ENCODE measurements at places on chromosomes 7 and 10.

DNA sequence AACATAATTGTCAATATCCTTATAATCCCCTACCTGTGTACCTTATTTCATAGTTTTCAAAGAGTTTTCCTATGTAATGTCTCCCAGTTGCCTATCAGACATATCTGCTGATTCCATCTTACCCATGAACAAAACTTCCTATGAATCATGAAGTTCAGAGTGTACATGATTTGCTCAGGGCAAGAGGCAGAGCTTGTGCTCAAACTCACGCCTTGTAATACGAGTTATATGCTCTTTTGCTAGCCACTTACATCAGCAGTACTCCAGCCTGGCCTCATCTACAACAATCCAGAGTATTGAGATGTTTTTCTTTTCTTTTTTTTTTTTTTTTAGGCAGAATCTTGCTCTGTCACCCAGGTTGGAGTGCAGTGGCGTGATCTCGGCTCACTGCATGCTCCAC, 11.8 kb downstream of the PKD2L1 start:
- no peak for DNase-seq

DNA sequence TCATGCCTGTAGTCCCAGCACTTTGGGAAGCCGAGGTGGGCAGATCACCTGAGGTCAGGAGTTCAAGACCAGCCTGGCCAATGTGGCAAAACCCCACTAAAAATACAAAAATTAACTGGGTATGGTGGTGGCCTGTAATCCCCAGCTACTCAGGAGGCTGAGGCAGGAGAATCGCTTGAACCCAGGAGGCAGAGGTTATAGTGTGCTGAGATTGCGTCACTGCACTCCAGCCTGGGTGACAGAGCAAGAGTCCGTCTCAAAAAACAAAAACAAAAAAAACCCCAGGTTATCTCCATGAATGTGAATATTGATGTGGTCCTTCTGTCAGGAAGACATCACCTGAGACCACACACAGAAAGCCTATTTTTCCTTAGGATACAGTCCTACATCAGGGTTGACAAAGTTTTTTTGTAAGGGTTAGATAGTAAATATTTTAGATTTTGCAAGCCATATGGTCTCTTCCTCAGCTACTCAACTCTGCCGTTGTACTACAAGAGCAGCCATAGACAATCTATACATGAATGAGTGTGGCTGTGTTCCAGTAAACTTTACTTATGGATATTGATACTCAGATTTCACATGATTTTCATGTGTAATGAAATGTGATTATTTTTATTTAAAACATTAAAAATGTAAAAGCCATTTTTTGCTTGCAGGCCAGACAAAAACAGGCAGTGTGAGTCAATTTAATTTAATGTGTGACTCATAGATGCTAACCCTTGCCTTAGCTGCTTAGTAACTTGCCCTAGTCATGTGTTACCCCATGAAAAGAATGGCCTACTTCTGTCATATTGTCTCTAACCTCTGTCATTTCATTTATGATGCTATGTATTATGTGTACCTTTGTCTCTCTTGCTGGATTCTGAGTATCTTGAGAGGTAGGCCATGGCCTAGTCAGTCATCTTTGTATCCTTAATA, 78.1 kb downstream of the TPST1 start:
- DNase-seq = no peak

DNA sequence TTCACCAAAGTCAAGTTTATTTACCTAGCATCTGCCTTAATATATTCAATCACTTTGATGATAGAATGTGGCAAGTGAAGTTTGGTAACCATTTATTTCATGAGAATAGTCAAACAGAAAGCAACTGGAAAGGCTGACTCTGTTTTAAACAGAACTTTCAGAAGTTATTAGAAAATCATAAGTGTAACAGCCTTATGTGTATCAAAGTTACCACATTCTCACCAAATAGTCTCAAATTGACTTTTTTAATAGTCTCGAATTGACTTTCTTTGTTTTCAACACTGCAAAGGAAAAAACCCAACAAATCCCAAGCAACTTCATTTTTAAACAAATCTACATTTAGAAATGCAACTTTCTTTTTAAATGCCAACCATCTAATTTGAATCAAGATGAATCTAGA, 29.5 kb downstream of the NAMPT start:
- no peak for DNase-seq

DNA sequence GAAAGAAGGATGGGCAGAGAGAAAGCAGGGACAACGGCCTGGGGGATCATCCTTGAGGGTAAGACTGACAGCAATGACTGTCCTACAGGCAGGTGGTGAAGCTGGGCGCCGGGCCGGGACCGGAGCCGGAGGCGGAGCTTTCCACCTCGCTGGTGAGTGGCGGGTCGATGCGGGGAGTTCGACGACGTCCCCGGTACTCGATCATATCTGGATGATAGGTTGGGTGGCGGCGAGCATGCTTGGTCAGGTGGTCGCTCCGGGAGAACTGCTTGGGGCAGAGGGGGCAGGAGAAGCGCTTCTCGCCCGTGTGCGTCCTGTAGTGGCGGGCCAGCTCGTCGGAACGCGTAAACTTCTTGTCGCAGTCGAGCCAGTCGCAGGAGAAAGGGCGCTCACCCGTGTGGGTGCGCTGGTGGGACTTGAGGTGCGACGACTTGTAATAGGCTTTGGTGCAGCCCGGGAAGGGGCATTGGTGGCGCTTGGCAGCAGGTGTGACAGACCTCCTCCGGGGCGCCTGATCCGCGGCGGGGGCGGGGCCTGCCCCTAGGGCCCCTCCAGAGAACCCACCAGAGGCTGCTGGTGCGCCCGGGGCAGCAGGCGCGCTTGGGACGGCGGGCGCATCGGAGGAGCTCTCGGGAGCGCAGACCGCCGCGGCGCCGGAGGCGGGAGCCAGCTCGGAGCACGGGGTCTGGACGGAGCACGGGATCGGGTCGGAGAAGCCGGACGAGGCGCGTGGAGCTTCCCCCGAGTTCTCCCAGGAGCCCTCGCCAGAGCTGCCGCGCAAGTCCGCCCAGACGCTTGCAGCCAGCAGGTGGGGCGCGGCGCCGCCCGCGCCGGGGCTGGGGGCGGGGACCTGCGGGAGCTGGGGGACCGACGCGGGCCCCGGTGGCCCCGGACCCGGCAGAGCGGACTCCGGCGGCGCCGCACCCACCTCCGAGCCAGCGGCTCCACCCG, 752 bp downstream of the KLF14 start:
- peak; percentile 33 for DNase-seq

- no peak for DNase-seq
These were observed 511.0 kb downstream of the GFRA1 start for GRCh38 chr10:115762029-115762428.

GRCh38 chr7:17307558-17307957, 9.1 kb downstream of the AHR start:
- no peak for DNase-seq

DNA sequence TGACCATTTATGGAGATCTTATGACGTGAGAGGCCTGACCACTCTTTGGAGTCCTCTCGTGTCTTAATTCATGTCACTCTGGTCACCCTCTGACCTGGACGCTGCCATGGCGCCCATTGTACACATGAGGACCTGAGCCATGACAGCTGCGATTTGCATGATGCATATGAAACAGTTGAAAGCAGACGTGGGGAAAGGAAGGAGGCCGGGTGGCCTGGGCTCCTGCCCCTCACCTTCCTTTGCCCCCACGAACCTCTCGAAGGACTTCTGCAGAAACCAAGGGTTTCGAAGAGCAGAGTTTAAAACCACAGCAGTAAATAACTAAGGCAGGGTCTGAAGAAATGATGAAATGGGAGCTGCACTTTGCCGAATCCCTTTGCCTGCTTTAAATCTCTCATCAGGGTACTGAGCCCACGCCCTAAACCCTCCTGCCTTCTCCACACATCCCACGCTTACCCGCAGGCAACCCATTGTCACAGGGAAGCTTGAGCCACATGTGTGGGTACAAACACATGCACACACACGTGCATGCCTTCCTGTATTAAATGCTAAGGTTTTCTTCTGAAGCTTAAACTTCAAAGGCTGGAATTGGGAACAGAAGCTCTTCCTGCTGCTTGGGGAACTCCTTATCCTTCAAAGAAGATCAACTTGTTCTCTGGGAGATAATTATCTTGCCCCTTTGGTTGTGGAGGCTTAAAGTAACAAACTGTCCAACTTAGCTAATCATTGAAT, 11.7 kb upstream of the CALML3 start:
- peak; percentile 32 for DNase-seq

- DNase-seq = no peak
These were observed 382.0 kb upstream of the ADARB2 start for GRCh38 chr10:2119316-2119715.

All from D721Med (cell line).